ENCODE measurements at places on chromosomes 16 and 17. TPM values are rescaled to one million over a fixed set of nuclear protein-coding genes. Genes with fewer than 3 reads are reported as not detected.

The TMEM88 gene
- polyA plus RNA-seq, result 9.8 TPM

The HP gene
- 9.2 TPM for polyA plus RNA-seq

The MSLN gene
- polyA plus RNA-seq, result 0.63 TPM

The TNP2 gene
- polyA plus RNA-seq, result not detected

The TRAF7 gene
- 89.5 TPM for polyA plus RNA-seq

The RHBDL3 gene
- polyA plus RNA-seq, result 26.6 TPM

The CASKIN2 gene
- 29.0 TPM for polyA plus RNA-seq

The SDK2 gene
- polyA plus RNA-seq, result 11.0 TPM

The KCNJ18 gene
- not detected for polyA plus RNA-seq

The TNFRSF17 gene
- polyA plus RNA-seq, result not detected

Measured in brain (organoid and tissue), 16 donors.